ENCODE measurements at places on chromosomes 2 and 18.

- no peak for DNase-seq
Observed at GRCh38 chr2:226074391-226074790, 674.9 kb downstream of the NYAP2 start.

DNA sequence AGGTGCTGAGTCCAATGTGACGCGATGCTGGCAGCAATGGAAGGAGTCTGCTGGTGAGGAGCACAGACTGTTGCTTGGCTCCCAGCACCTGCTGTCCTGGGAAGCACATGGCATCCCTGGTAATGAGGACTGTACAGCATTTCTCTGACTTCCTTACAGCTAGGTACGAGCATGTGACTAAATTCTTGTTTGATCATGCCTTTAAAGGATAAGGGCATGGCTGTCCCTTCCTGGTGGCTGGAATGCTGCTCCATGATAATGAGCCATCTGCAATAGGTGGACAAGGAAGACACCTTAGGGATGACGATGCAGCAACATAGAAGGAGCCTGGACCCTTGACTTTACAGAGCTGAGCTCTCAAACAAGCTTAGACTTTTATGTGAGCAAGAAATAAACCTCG lies 278.0 kb upstream of the SPRED2 start:
- no peak for DNase-seq

DNA sequence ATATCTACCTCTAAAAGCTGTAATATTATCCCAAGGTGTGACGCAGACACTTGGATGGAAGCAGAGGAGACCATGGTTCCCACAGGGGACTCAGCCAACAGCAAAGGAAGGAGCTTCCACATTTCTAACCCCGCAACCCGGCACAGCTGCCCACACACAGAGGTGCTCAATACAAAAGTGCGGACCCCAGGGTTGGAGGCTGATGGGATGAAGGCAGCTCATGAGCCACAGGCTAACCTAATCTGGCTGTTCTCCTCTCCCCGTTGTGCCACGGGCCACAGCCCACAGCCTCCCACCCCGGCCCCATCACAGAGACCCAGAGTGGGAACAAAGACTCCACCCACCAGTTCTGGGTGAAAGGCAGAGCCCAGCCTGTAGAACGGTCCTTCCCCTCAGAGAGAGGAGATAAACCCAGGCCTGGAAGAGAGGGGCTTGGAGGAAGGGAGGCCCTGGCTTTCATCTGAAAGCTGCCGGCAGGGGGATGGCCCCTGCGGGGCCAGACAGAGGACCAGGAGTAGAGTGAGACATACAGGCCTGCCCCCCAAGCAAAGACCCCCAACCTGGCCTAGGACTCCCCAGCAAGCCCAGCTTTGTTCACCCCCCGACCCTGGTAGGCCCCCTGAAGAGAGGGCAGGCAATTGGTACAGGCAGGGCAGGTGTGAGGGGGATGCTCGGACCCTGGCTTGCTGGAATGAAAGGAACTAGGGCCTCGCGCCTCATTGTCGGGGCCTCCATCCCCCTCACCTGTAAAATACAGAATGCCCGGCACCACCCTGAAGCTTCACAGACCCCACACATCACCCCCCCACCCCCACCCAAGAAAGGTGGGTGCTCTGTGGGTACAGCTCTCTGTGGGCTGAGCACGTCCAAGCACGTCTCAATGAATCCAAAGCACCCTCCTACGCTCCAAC lies 6.9 kb downstream of the RAB17 start:
- no peak for DNase-seq

DNA sequence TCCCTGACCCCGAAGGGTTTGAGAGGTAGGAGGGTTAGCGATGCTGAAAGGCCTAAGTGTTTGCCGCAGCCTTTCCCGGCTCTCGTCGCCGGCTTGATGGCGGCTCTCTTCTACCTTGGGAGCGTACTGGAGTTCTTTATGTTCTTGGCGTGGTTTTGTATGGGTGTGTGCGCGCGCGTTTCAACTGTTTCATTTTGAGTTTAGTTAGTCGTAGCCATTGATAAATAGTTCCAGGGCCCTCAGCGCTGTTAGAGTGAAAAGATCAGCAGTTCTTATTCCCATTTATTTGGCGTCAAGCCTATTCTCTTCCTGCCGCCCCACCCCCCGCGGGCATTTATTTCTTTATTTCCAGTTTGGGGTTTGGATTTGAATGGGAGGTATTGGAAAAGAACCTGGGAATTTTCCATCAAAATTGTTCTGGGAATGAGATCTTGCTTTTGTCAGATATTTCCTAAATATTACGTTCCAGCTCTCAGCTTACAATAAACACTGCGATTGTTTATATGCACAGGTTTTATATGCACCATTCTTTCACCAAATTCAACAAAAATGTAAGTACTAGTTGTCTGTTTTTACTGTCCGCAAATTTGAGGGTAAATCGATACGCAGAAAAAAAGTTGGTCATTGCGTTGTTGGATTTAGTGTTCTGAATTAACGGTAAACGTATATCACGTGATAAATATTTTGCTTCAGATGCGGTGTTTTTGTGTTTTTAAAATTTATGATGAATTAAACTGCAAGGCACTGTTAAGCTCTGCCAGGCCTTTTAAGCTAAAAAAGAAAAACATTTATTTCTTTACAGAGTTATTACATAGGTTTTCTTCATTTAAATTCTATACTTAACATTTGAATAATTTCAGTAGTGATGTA lies 954 bp downstream of the CCNT2 start:
- no peak for DNase-seq

DNA sequence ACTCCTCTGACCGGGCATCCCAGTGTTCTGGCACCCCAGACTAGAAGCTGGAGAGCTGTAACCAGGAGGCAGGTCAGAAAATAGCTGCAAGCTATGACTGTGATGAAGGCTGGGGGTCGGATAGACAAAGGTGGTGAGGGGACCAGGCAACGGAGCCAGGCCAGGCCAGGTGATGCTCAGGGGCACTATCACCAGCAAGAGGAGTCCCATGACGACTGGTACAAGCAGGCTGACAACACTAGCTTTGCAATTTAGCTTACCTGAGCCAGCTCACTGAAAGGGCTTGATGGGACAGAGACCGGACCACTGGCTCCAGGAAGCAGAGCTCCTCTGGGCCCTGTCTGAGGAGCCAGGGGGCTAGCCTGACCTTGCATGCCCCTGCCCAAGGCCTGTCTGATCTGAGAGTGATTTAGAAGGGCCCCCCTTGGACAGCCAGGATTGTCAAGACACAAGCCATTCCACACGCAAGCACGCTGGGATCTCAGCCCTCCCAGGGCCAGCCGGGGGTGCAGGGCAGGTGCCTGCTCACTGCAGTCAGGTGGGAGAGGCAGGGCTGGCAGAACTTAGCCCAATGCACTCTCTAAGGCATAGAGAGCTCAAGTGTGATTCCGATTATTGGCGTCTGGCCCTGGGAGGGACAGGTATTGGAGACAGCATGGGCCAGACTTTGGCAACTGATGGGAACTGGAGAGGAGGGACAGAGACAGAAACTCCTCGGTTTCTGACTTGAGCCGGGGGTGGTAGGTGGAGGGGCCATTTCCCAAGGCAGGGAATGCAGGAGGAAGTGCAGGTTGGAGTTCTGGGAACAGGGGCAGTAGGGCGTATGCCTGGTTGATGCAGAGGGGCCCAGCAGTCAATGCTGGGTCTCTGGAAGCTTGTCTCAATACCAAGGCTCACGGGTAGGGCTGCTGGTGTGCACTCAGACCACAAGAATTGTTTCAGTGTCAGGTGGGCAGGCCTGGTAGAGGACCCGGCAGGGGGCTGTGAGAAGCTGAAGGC lies 47.7 kb downstream of the MYO7B start:
- DNase-seq, result no peak

GRCh38 chr2:14189929-14190328 lies 442.6 kb upstream of the LRATD1 start:
- no peak for DNase-seq

GRCh38 chr2:120108049-120108448 lies 95.2 kb downstream of the EPB41L5 start:
- no peak for DNase-seq

DNA sequence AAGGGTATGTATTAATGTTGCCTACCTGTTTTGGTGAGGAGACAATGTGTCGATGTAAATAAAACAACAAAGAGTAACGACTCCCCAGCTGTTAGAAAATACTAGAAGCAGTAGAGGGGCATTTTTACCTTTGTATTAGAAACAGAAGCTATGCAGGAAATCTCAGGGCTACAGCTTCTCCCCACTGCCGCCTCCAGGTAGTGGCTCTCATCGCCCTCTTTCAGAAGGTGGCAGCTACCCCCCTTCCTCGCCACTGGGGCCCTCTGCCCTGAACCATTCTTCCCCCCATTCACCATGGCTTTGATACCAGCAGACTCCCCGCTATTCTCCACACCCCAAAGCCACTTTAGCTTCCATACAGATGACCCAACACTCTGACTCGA lies 6.7 kb downstream of the PLA2R1 start:
- DNase-seq, result no peak

DNA sequence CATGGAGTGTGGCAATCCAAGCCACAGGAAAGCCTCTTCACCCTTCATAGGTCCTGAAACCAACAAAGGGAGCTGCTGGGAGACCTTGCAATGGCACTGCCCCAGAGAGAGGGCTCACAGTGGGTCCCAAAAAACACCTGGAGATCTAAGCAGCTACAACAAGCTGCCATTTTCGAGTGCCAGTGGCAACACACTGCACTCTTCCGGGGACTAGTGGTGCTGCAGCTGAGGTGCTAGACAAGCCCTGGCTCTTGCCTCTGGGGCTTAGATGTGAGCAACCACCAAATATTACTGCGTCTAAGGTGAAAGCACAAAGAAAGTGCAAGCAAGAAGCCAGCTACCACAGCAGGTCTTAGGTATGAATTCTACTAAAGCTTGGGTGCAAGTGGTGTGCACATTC lies 192.9 kb downstream of the NOL4 start:
- DNase-seq, result no peak

GRCh38 chr2:58006256-58006951 lies 40.2 kb upstream of the VRK2 start:
- DNase-seq, result no peak

GRCh38 chr18:59376351-59376935 lies 17.4 kb upstream of the LMAN1 start:
- DNase-seq, result no peak

DNA sequence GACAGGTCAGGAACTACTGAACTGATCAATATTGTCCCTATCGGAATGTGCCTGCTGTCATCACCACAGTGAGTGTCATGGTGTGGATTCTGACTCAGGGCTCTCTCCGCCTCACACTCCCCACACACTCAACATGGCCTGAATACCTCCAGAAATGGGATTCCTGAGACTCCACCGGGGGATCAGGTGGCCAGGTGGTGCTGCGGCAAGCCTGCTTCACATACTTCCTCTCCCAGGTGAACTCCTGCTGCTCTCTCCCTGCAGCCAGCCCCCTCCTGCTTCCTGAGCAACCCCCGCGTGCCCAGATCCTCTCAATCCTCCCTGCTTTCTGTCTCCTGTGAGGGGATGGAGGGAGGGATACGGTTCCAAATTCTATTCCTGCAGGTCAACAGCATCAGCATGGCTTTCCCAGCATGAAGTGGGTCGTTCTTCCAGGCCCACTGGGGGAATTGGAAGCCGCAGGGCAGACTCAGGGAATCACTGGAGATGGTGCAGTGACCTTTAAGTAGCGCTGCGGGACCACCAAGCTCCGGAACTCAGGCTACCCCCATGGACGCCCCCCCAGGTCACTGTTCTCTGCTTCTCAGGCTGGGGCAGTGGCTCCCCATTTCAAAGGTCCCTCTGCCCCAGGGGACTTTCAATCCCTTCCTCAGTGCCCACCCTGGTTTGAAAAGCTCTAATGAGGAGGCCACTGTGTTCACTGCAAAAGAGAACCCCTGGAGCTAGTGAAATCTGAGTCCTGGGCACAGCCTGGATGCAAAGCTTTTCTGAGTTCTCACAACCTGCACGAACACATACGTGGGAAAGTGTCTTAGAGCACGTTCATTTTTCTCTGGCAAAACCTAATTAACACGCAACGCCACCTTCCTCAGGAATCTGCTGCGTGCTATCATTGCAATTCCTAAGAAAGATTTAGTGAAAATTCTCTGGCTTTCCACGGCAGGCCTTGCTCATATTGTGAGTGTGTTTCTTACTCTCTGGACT lies 168.4 kb downstream of the ZFP36L2 start:
- no peak for DNase-seq

- no peak for DNase-seq
Observed at GRCh38 chr18:36127836-36128529, 1.2 kb downstream of the SLC39A6 start.

DNA sequence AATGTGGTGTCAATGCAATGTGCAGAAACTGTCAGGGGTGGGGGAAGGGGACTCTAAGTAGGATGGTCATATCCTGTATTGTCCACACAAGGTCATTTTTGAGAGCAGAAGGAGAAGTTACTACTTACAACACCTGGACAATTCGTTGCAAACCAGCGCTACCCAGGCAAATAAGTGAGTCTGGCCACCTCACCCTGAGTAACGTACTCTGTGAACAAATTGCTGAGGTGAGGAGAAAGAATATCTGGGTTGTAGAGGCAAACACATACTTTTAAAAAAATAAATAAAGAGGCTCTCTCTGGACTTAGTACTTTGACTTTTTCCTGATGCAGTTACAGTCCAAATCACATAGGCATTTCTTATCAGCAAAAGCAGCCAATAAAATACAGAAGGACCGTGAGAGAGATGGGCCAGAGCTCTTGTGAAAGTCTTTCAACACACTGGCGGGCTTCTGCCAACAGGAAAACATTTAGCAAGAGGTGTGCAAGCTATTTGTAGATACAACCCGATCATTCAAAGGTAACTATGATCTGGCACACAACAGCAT lies 268.2 kb upstream of the ID2 start:
- DNase-seq, result no peak

DNA sequence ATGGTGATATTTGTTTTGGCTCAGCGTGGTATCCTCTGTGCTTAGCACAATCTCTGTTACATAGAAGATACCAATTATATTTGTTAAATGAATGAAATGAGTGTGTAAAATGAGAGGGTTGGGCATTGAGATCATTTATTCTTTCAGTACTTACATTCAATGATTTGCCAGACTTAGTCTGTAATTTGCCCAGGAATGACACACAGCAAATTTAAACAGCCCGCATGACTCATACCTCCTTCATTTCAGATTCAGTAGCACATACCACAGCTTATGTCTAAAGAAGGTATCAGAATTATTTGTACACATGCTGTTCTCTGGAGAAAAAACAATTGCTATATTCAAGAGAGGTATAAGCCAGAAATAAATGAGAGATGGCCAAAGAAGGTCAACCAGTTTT lies 37.0 kb downstream of the KLHL14 start:
- DNase-seq, result no peak

GRCh38 chr2:203623096-203623495 lies 83.3 kb upstream of the CD28 start:
- DNase-seq, result no peak

DNA sequence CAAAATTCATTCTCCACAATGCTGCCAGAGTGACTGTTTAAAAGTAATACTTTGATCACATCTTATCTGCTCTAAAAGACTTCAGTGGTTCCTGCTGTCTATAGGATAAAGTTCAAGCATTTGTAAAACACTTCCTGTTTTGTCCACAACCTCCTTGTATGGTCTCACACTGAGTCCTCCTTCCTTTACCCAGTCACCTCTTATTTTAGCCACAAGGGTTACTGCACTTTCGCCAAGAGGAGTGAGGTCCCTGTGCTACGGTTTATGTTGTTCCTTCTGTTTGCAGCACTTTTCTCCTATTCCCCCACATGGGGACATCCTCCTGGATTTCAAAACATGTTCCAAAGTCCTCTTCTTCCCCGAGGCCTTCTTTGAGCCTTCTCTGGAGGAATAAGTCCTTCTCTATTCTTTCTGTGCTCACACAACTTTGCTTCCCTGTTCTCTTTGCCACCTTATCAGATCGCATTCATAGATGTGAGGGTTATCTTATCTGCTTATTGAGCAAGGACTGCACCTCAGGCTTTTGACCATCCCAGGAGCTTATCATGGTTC lies 112.2 kb upstream of the NABP1 start:
- no peak for DNase-seq

GRCh38 chr2:101114815-101115214 lies 36.4 kb downstream of the TBC1D8 start:
- DNase-seq, result peak; percentile 27

- no peak for DNase-seq
Observed at GRCh38 chr2:171391532-171391931, 42.3 kb downstream of the METTL8 start.

Measured in globus pallidus (tissue), 1 donor.